Activated naive CD8-positive, alpha-beta T cell treated with anti-CD3 and anti-CD28 coated beads for 36 hours (primary cell): ENCODE measurements at places on chromosomes 2 and 18.

GRCh38 chr2:9941196-9941995 is 10.1 kb upstream of the GRHL1 start:
- no peak for DNase-seq

GRCh38 chr2:43194121-43194869 is 32.1 kb downstream of the ZFP36L2 start:
- no peak for DNase-seq

DNA sequence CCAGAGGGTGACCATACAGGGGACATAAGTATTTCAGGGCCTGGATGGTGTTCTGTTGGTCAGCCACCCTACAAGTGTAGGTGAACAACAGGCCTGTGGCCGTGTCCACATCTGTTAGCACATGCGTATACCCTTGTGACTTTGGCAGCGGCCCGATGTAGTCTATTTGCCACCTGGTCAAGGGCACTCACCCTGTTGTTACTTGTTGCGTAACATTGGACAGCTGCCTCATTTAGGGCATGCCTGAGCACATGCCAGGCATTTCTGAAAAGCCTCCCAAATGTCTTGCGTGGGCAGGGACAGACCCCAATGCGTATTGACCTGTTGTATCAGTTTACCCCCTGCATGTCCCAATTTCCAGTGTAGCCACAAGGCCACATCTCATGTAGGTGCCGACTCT is 235.0 kb downstream of the MBD5 start:
- no peak for DNase-seq

- no peak for DNase-seq
Measured at GRCh38 chr2:1681017-1681318, 63.3 kb downstream of the PXDN start.

GRCh38 chr2:24011250-24012104 is 1.6 kb downstream of the MFSD2B start:
- DNase-seq, result no peak

DNA sequence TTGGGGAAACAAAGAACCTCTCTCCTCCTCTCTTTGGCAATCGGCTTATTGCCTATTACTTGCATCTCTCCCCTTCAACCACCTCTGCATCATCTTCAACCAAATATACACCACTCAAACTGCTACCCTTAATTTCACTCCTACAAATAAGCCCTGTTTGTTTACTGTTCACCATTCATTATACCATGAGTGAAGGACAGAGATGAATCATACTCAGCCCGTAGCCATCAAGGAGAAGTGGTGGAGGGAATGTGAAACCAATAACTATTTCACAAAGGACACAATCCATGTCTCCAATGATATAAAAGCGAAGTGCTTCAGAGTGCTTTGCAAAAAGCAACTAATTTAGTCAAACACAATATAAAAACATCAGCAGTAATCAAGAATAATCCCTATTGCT is 76.8 kb downstream of the CACNB4 start:
- DNase-seq, result no peak

- DNase-seq, result no peak
Measured at GRCh38 chr2:224042191-224042696, 3.2 kb upstream of the SERPINE2 start.

- DNase-seq, result no peak
Measured at GRCh38 chr2:12675352-12675795, 41.4 kb upstream of the TRIB2 start.

GRCh38 chr2:70516596-70516995 is 37.0 kb downstream of the TGFA start:
- no peak for DNase-seq

- no peak for DNase-seq
Measured at GRCh38 chr2:119205001-119205706, 18.5 kb upstream of the STEAP3 start.

DNA sequence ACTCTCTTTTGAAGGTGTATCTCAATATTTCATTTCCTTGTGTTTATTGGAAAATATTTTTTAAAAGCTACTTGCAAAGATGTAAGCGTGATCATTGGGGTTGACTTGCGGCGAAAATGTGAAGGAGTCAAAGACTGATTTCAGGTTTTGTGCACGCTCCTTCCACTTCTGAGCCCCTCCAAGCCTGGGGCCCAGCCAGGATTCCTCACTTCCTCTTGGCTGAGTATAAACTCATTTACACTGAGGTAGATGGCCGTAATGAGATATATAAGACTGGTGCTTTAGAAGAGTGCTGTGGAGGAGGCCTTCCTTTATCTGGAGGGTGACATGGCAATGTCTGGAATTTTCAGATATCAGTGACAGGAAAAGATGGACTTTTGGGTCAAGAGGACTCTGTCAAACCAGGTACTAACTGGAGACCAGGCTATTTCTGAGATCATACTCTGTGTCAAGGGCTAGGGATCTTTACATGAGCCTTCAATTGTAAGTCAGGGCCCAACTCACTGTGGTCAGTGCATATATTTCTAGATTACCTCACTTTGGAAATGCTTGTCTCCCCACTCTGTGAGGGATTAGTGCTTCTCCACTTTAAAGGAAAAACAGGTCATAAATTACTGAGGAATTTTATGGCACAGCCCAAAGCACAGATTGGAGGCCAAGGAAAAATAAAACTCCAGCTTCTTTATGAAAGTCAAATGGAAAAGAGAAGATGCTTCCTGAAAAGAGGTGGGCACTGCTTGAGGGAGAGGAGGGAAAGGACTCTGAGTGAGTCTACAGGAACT is 22.8 kb downstream of the PRKCE start:
- no peak for DNase-seq

- no peak for DNase-seq
Measured at GRCh38 chr18:63105636-63106316, 213.8 kb downstream of the BCL2 start.

DNA sequence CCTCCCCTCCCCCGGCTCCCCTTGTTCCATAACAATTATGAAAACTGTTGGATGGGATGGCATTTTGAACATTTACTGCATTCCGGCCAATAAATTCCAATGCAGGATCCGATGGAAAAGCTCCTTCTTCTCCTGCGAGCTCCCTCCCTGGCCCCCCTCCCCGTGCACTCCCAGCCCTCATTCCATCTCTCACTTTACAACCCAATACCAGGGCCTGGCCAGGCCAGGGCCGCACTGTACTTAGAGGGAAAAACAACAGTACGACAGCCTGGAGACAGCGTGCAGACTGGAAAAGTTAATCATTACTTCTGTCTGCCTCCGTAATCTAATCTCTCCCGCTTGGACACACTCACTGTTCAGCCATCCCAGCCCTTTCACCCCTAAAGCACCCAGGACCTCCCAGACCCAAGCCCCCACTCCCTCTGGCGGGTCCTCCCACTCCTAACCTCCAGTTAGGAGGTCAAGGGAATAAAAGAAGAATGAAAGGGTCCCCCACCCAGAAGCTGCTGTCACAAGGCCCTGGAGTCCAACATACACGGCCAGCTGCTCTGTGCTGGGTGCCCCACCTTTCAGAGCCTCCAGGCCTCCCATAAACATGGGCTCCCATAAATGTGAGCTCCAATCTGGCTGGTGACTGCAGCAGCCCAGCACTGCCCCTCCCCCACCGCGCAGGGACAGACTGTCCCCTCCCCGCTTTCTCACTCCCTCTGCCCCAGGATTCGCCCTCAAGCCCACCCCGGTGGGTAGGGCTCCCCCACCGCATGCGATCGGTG is 20.6 kb downstream of the SMAD7 start:
- no peak for DNase-seq

- DNase-seq, result no peak
Measured at GRCh38 chr2:239247401-239248245, 153.2 kb downstream of the HDAC4 start.

DNA sequence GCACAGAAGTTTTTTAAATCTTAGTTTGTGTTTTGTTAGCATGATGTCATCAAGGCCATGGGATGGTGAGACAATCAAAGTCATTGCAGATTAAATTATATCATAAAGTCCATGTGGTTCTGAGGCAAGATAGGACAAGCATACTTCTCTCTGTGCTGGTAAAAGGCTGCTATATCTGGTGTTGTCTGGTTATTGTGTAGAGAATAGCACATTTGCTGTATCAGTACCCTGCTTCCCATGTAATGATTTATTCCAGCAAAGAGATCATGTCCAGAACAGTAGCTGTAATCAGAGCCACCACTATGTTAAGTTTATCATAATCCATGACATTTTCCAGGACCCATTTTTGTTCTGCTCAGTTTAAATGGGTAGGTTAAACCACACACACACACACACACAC is 123.0 kb downstream of the TTC27 start:
- no peak for DNase-seq

- no peak for DNase-seq
Measured at GRCh38 chr18:22883179-22883578, 49.9 kb upstream of the RBBP8 start.

- no peak for DNase-seq
Measured at GRCh38 chr2:30127016-30127893, 19.6 kb upstream of the YPEL5 start.

GRCh38 chr2:17550907-17551306 is 10.4 kb downstream of the VSNL1 start:
- DNase-seq, result no peak

- no peak for DNase-seq
Measured at GRCh38 chr2:27582129-27582694, 630 bp upstream of the ZNF512 start.

DNA sequence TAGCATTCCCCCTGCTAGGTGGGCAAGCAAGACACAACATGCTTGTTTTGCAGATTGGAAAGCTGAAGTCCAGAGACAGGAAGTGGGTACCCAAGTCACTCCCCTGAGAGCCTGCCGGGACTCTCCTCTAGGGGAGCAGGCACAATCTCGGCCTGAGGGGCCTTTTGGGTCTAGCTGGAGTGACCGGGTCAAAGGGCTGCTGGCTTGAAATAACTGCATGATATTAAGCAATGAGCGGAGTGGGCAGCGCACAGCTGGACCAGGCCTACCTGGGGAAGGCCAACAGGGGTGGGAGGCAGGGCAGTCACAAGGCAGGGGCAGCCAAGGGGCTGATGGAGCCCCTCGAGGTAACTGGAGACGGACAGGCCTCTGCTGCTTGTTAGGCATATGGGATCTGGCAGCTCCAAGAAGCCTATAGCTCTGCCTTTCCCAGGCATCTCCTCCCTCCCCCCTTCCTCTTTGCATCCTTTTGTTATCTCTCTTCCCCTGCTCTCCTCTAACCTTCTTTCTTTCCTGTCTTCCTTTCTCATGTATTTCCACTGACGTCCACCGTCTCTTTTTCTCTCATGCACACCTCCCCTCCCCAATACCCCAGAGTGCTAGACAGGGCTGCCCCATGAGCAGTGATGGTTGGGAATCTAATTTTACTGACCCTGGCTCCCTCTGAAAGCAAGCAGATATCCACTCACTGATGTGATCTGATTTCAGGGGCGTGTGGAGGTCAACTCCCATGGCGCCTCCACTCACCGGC is 237.5 kb downstream of the LOXHD1 start:
- DNase-seq, result no peak

- no peak for DNase-seq
Measured at GRCh38 chr18:80170395-80171053, 61.5 kb downstream of the ADNP2 start.

- no peak for DNase-seq
Measured at GRCh38 chr2:231422056-231422455, 26.5 kb downstream of the B3GNT7 start.

GRCh38 chr2:211216221-211216620 is 659.8 kb downstream of the CPS1 start:
- DNase-seq, result no peak

DNA sequence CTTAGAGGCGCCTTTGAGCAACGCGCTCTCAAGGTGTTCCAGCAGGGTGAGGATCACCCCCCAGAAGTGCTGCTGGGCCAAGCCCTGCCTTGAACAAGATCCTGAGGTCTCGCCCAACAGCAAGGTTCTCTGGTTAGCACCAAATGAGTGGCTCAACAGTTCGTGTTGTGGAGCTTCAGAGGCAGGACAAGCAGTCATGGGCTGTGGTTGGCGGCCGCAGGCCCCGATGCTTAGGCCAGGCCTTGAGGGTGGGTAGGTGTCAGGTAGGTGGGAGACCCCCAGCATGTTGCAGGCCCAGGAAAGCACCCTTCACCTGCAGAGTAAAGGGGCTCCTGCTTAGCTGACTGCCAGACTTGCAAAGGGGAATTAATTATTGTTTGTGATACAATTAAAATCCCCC is 70.2 kb upstream of the FOSL2 start:
- DNase-seq, result no peak

- no peak for DNase-seq
Measured at GRCh38 chr18:9365406-9365805, 30.8 kb downstream of the TWSG1 start.

DNA sequence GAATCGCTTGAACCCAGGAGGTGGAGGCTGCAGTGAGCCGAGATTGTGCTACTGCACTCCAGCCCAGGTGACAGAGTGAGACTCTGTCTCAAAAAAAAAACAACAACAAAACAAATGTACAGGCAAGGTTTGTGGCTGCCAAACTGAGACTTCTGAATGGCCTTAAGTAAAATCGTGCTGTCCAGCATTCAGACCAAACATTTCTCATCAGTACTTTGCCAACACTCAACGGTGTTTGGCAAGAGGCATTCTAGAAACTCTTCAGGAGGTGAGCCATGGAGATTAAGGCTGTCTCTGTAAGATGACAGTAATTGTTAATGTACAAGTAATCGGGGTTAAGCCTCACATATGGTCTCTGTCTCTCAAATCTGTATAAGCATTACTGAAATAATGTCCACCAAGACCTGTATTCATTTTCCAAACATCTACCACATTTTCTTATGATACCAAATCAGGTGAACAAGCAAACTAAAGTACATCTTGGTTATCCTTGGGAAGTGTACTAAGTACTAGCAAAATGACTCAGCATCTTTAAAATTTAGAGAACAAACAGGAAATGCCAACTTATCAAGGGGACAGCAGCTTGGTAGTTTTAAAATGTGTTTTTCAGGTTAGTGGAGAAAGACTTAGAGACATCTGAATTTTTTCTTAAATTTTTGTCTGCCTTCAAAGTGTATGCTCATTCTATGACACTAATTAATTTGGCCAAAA is 29.3 kb downstream of the SERPINE2 start:
- no peak for DNase-seq

DNA sequence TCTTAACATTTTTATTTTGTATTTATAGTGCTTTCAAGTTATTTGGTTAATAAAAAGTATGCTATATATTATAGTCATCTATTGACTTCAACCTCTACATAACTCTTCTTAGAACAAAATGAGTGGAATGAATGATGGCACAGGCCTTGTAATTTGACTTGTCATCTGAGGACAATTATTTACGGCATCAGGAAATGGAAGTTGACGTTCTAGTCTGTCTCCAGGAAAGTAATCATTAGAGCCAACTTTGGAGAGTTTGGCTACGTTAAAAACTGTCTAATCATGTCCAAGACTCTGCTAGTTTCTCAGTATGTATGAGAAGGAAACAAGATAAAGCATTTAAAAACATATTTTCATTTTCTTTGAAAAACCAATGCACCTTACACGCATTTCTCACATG is 353.6 kb downstream of the ARHGAP15 start:
- no peak for DNase-seq

GRCh38 chr18:61710082-61710620 is 182.7 kb downstream of the RNF152 start:
- no peak for DNase-seq
